ENCODE measurements at places on chromosomes 6 and 20.

DNA sequence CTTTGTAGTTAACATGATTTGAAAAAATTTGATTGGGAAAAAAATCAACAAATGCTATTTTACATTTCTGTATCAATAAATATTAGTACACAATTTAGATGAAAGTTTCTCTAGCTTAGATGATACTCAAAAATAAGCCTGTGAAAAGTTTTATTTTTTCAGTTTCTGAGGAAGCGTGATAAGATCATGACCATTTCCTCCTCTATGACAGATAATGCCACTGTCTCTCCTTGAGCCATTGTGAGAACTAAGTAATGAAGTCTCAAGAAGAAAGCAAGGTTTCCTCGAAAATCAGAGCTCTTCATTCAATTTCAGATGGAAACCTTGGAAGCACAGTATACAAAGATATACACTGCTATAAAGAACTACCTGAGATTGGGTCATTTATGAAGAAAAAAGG, 395.0 kb downstream of the HDGFL1 start:
- no peak for DNase-seq

- DNase-seq, result no peak
These were observed 113.0 kb upstream of the SLC22A23 start for GRCh38 chr6:3569816-3570215.

DNA sequence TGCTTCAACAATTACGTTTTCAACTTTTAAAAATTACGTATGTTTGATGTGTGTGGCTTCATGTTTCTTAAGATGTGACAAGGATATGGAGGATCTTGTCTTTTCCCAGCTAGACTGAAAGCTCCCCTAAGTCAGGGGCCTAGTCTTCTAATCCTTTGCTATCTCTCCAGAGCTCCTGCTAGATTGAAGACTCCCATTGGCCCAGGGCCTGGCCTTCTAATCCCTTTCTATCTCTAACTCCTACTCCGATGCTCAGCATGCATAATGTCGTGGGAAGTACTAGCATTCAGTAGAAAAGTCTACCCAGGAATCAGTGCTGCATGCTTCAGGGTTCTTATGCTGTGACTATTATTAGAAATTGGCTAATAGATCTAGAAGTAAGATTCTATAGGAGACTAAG, 144.8 kb upstream of the SUPT3H start:
- DNase-seq, result no peak

DNA sequence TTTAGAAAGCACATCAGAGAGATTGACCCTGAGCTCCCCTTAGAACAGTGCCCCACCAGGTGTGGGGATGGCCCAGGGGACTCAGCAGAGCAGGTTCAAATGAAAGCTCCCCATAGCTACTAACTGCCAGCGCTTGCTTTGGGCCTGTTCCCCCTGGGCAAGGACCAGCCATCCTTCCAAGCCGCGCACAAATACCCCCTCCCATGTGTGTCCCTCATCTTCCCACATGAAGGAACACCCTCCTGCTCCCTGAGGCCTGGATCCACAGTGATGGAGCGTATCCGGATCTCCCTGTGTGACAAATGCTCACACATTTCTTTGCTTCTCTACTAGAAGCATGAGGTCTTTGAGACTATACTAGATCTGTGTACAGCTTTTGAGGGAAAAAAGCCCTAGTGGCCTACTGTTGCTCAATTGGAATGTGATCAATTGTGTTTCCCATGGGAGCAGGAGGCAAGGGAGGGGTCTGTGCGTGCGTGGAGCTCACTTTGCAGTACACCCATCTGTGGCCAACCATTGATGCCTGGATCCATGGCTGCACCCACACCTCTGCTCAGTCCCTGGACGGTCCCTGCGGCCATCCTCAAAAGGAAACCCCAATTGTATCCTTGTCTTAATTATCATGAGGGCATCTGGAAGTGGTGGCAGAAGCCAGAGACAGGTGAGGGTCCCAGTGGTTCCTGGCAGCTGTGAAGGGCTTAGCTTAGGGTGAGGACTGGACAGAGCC, 1.4 kb upstream of the RAET1G start:
- DNase-seq, result no peak

GRCh38 chr6:36697481-36697903, at the start of gene RAB44:
Gene RAB44, plus strand, starts transcription at chr6:36697826. Its CDS starts 6,410 bp downstream, at chr6:36704236.
- DNase-seq, result no peak

DNA sequence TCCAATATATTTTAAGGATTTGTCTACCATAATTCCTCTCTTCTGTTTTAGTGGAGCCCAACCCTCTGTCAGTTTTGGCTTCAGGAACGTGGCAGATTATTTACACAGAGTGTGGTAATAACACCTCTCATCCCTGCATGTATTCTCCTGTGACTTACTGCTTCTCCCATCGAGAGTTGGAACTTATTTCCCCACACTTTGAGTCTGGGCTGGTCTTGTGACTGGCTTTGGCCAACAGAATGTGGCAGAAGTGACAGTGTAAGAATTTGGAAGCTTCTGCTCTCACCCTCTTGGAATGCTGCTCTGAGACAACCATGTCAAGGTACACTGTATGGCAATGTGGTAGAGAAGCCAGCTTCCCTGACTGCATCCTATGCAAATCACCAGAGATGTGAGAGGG, 407.7 kb downstream of the EPM2A start:
- no peak for DNase-seq

GRCh38 chr6:126185774-126186173, 154.1 kb upstream of the CENPW start:
- no peak for DNase-seq

GRCh38 chr20:14777591-14777990, 440.2 kb upstream of the FLRT3 start:
- DNase-seq, result no peak

DNA sequence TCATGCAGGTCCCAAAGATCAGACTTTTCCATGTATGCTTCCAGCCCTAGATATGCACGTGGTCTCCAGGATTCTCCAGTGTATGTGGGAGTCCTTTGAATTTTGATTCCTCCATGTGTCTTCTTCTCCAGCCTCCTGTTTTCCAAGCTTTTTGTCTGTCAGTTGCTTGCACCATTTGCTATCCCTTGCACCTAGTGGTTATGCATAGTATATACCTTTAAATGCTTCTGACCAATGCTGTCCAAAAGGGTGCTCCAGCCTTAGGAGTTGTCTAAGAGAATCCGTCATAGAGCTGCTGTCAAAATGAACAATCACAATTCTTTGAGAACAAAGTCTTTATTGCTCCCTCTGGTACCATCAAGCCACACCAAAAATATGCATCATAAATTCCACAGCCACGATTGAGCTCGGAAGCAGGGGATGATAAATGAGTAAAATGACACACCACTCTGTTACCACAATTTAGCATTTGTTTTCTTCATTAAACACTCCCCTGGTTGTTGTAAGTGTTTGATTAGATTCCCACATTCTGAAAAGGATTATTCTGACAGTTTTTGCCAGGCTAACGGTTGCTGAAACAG, 706.2 kb upstream of the GJE1 start:
- no peak for DNase-seq

DNA sequence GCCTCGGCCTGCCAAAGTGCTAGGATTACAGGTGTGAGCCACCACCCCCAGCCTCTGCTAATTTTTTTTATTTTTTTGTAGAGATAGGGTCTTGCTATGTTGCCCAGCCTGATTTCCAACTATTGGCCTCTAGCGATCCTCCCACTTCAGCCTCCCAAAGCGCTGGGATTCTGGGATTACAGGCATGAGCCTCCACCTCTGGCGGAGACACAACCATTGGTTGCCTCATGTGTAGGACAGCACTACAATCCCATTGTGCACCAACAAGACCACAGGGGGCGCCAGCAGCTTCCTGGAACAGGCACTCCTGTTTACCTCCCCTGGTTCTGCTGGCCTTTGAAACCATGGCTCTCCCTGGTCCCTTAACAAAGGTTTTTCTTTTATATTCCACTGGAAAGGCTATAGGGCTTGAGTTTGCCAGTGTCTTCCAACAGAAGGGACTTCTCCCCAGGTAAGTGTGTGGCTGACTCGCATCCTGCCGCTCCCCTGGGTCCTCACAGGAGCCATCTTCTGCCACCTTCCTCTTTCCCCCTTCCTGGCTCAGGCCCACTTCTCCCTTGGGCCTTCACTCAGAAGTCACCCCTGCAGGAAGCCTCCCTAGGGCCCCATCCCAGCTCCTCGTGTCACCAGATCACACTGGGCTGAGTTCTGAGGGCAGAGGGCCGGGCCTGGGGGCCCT, 39.2 kb upstream of the TLDC2 start:
- DNase-seq, result no peak

DNA sequence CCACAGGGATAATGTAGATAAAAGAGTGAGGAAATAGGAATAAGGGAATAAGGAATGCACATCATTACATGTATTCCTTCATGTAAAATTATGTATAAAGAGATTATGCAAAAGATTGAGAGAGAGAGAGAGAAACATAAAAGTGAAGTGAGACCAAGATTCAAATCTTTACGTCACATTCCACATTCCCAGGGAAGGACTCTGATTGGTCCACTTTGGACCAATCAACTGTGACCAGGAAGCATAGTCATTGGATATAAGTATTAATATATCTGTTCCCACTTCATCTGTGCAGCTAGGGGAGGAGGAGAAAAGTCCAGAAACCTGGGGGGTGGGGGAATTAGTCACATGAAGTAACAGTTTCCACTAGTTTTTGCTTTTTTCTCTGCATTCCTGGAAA, 66.4 kb downstream of the SLC2A10 start:
- DNase-seq, result no peak

GRCh38 chr6:33654831-33655554, 33.9 kb downstream of the ITPR3 start:
- no peak for DNase-seq

- DNase-seq, result no peak
These were observed 78.1 kb downstream of the REPS1 start for GRCh38 chr6:138909975-138910374.

GRCh38 chr20:33554914-33555420, 65.1 kb downstream of the CBFA2T2 start:
- DNase-seq, result no peak

DNA sequence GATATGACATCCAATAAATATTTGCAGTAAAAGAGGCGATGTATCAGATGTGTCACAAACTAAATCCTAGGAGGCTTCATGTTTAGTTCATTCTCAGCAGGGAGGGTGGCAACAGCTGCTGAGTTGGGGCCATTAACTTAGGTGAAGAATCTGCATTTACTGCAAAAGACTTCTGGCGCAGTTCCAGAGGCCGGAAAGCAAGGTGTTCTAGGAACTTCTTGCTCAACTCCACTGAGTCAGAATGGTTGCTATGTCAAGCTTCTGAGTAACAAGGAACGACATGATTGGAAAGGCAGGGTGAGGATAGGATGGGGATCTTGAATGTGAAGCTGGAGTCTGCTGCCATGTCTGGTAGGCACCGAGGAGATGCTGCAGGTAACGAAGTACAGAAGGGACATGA, 11.7 kb downstream of the ADNP start:
- no peak for DNase-seq

GRCh38 chr6:126148853-126149252, 162.5 kb downstream of the TRMT11 start:
- no peak for DNase-seq

GRCh38 chr20:58684291-58684690, 8.3 kb upstream of the NPEPL1 start:
- no peak for DNase-seq

- no peak for DNase-seq
These were observed 83.5 kb upstream of the SLC22A23 start for GRCh38 chr6:3540253-3540820.

DNA sequence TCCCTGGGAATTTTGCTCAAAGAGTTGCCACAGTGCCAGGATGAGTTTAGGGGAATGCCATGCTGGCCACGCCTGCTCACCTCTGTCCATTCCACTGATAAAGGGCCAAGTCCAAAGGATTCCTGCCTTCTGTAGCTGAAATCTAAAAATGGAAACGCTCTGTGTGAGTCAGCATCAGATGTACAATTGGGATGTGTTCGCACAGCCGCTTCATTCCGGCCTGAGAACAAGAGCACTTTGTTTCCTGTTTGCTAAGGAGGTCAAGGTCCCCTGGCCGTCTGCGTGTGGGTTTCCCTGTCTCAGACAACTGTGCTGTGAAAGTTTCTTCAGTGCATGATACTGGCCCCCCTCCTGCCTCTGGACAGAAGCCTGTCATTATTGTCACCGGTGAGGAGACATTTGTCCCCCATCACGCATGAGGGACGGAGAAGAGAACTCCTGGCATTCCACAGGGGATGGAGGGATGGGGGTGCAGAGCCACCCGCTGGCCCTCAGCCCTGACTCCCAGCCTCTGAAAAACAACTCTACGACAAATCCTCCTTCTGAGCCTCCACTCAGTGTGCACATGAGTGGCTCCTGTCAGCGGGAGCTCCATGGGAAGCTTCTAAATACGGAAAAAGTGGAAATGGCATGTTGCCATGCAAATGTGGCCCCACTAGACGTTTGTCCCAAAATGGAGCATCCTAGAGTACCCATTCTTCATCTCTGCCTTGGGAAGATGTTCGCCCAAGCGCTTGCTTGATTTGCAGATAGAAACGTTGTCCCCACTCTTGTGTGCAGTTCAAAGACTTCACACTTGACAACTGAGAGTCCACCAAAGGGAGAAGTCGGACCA, 143.5 kb upstream of the AFDN start:
- no peak for DNase-seq

DNA sequence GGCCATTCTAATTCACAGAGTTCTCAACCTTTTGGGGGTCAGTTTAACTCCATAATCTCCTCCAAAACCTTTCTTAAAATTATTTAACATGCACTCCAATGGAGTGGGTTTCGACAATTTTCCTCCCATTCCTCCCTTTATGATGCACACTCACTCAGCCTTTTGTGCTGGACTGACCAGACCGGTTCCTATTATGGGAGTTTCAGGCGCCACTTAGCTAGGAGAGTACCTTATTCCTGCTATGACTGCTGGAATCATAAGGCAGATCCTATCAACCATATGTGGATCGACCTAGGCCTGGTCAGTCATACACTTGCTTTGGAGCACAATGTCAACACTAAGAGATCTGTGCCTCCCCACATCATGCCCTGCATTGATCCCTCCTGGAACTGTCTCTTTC, 63.9 kb upstream of the MOCS1 start:
- DNase-seq, result no peak

DNA sequence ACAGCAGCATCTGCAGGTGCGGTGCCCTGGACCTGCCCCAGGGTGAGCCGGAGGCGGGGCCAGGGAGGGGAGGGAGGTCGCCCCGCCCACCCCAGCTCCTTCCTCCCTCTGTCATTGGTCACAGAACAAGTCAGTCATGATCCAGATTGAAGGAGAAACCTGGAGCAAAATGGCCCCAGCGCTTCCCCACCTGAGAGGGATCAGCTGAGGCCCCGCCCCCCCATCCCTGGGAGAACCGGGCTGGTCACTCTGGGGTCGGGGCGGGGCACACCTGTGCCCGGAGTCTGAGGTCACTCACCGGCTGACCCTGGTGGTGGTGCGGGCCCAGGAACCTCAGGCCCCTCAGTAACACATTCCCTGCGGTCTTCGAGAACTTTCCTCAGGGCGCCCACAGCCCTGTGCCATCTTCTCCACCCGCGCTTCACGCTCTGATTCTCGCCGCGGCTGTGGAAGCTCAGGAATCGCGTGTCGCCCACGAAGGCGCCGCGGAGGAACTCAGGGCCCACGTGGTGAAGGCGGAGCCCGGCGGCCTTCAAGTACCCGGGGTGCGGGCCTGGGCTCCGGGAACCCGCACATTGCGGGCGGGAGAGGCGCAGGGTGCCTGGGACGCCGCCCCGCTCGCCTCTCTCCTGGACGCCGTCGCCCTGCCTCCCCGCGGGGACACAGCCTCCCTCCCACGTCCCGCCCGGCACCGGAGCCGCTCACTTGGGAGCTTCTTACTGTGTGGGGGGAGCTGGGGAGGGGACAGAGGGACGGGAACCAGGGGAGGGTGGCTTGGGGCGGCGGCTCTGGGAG, 36.4 kb upstream of the HLA-C start:
- DNase-seq, result peak; percentile 50

Data from stimulated activated CD8-positive, alpha-beta memory T cell treated with anti-CD3 and anti-CD28 coated beads, Interleukin-7, amount 100 ng/mL, for 1 hour (primary cell).